ENCODE measurements at places on chromosomes 6 and 20.

DNA sequence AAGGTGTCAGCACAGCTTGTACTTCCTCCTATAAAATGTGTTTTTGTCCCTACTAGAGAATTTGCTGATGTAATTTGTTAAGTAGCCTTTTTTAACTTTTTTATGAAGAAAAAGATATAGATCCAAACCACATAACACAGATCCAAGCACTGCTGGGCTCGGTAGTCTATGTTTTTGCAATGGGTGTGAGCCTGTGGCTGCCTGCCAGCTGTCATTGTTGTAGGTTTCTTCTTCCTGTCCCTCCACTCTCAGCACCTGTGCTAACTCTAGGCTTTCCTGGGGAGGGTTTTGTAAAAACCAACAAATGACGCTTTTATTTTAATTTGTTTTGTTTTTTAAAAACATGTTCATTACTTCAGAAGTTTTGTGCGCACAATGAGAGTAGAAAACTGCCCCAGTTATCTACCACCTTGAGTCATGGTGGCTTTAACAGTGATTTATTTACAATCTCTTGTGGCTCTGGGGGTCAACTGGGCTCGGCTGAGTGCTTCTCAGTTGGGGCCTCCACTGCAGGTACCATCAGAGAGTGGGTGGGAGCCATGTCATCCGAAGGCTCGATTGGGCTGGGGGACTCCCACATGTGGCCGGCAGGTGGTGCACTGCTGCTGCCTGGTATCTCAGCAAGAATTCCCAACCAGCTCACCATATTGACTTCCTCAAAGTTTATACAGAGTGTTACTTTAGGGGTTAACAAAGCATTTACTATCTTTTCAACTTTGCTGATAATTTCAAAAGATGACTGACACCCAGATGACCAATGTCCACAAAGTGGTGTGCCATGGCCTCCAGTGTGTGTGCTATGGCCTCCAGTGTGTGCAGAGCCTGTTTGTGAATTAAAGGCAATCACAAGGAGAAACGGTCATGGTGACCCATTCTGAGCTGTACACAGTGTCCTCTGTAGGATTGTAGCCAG, 3.0 kb upstream of the CCR6 start:
- no peak for DNase-seq

DNA sequence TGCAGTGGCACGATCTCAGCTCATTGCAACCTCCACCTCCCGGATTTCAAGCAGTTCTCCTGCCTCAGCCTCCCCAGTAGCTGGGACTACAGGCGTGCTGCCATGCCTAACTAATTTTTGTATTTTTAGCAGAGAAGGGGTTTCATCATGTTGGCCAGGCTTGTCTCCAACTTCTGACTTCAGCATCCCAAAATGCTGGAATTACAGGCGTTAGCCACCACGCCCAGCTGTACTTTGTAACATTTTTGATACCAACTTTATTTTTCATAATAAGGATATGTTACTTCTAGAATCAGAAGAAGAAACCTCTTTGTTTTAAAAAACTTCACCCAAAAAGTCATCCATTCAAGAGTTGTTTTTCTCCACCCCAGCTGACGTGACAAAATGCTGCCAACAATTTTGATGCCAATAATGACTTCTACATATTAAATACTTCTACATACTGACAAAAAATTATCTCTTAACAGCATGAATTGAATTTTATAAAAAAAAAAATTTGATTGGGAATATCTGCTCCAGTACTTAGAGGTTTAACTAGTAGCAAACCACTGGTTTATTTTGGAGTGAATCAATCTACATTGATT, 22.5 kb upstream of the PRIM2 start:
- DNase-seq, result no peak

- no peak for DNase-seq
Measured at GRCh38 chr6:148080315-148080714, 262.3 kb upstream of the SASH1 start.

DNA sequence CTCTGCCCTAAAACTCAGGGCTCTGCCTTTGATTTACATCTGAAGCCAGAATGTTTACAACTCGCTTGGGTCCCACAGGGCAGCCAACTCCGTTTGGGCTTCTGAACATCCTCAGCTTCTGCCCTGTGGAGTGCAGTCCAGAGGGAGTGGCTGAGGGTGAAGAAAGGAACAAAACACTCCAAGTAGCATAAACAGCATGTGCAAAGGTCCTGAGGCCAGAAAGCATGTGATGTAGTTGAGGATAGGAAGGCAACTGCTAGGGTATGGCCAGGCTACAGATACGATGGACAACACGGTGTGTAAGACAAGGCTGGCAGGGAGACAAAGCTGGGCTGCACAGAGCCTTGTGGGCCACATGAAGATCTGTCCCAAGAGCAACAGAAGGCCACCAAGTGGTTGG, 12.5 kb downstream of the JAG1 start:
- no peak for DNase-seq

DNA sequence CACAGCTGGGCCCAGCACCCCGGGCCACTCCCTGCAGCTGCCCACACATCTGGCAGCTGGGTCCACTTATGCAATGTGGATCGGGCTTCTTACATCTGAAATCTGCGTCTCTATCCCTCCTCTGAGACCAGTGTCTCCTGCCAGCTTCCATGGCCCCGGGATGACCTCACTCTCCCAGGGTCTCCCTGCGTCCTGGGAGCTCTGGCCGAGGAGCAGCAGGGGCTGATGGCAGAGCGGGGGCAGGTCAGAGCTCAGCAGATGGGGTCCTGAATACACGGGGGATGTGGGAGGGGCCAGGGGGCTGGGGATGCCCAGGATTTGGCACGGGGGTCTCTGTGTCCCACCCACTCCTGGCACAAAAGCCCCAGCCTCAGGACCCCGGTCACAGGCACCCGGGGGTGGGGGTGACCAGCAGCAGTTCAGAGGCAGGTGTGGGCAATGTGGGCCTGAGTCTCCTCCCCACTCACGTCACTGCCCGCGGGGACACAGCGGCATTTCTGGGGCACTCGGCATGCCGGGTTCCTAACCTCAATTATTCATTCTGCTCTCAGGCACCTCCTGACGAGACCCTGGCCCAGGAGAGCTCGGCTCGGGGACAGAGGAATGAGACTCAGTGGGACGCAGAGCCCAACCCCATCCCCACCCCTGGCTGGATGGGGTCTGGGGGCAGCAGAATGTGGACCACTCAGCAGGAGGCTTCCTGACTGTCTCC, 16.4 kb downstream of the CHRNA4 start:
- DNase-seq, result no peak

- DNase-seq, result no peak
Measured at GRCh38 chr20:47676219-47676721, 109.0 kb downstream of the SULF2 start.

DNA sequence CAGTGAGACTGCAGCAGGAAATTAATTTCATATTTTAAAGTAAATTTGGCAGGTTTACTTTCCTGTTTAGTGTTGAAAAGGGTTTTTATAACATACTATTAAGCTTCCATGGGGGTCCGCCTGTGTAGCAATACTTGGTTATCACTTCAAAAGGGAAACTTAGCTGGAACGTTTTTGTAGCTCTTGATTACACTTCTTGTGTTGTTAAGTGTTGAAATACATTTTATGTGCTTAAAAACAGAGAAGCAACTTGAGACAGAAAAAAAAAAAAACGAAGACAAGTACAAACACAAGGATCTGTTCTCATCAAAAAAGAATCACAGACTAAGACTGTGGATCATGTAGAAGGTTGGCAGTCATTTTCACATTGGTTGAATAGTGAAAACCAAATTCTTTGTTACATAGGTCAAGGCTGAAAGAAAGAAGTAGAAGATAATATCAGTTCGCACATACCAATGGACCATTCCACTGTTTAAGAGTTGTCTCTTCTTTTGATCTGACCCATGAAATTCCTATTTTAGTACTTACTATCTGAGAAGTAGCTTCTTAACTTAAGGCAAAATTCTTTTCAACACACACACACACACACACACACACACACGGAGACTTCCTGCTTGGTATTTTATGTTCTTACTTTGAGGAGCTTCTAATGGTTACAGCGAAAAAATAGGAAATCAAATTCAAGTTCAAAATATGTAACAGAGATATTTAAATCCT, 113.9 kb upstream of the SLC35B3 start:
- no peak for DNase-seq

- DNase-seq, result no peak
Measured at GRCh38 chr6:77466451-77467437, 3.5 kb upstream of the HTR1B start.

GRCh38 chr6:52839124-52840055, 1.2 kb downstream of the GSTA5 start:
- DNase-seq, result peak; percentile 74

DNA sequence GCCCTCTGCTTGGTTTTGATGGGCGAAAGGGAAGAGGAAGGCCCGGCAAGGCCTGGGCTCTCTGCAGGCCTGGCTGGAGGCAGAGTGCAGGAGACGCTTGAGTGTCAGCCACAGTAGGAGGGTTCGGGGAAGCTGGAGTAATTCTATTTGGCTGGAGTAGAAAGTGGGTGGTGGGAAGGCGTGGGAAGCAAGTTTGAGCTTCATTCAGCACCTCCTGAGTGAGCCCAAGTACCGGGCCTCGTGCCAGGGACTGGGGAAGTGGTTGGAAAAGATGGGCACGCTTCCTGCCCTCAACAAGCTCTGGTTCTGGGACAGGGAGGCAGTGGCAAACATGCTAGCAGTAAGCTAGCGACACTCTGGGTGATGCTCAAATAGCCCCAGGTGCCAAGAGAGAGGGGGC, 72.5 kb downstream of the DLGAP4 start:
- DNase-seq, result no peak

DNA sequence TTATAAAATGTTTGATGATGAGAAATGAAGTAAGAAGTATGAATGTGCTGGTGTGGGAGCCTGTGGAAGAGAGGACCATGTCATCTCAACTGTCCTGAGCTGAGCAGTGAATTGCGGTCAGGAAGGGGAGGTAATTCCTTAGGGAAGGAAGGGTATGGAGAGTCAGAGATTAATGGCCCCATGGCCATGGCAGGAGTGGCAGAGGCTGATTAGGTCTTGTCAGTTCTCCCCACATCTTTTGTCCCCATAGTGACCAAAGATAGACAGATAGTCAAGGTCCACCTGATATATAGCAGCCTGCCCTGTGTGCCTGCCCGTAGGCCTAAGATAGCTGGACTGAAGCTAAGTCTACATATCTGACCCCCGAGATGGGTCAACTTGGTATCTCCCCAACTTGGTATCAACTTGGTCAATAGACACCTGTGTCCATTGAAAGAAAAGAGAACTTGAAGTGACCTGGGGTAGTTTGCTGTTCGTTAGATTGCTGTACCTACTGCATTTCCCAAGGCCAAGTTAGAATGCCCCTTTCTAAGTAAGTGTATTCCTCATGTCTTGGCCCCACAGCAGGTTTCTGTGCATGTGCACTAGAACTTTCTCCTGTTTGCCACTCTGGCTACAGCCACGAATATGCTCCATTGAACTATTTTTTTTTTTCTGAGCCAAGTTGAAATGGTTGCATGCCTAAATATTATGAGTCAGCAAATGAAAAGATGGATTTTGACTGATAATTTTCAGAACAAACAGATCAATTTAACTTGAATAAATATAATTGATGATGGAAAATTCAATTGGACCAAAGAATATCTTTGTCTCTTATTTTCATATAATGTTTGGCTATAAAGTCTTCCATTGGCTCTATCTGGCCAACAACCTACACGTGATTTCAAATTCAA, 143.4 kb downstream of the ISM1 start:
- no peak for DNase-seq
